Frontal cortex (tissue), 4 donors: ENCODE measurements at places on chromosomes 2 and 18. TPM values are rescaled to one million over a fixed set of nuclear protein-coding genes. Genes with fewer than 3 reads are reported as not detected.

ATP5F1A gene
- total RNA-seq, result 812 TPM

UGT1A8 gene
- not detected for total RNA-seq

CDK15 gene
- 0.82 TPM for total RNA-seq

SEPTIN10 gene
- 115 TPM for total RNA-seq

DUSP2 gene
- total RNA-seq, result 4.5 TPM

TP53I3 gene
- 15.5 TPM for total RNA-seq

CYP27A1 gene
- 2.9 TPM for total RNA-seq

PTPN2 gene
- 40.4 TPM for total RNA-seq

DQX1 gene
- not detected for total RNA-seq

MAP3K19 gene
- 0.41 TPM for total RNA-seq

LRP1B gene
- total RNA-seq, result 84.0 TPM

BABAM2 gene
- 14.7 TPM for total RNA-seq

C1GALT1C1L gene
- total RNA-seq, result under 0.01 TPM

ACOXL gene
- not detected for total RNA-seq

CLEC4F gene
- not detected for total RNA-seq

MREG gene
- 2.4 TPM for total RNA-seq

TMEFF2 gene
- 37.5 TPM for total RNA-seq

CD8B gene
- not detected for total RNA-seq

PARD6G gene
- 9.4 TPM for total RNA-seq

SERPINB10 gene
- total RNA-seq, result 0.41 TPM

RGPD4 gene
- total RNA-seq, result not detected

NR4A2 gene
- 15.1 TPM for total RNA-seq

CDH20 gene
- 6.9 TPM for total RNA-seq

MOCOS gene
- 0.41 TPM for total RNA-seq

POTEC gene
- total RNA-seq, result under 0.01 TPM

PFN4 gene
- total RNA-seq, result not detected

PCARE gene
- total RNA-seq, result not detected

PNO1 gene
- total RNA-seq, result 10.6 TPM

HNMT gene
- 64.0 TPM for total RNA-seq

DUSP28 gene
- 9.8 TPM for total RNA-seq

PLEKHB2 gene
- 114 TPM for total RNA-seq

HYCC2 gene
- total RNA-seq, result 55.0 TPM

THSD7B gene
- 13.9 TPM for total RNA-seq

SLC23A3 gene
- total RNA-seq, result under 0.01 TPM

CEBPZ gene
- 51.4 TPM for total RNA-seq

FBXO41 gene
- 20.0 TPM for total RNA-seq

FSIP2 gene
- total RNA-seq, result 2.0 TPM

MOGAT1 gene
- total RNA-seq, result not detected

RIT2 gene
- 29.3 TPM for total RNA-seq

B3GNT7 gene
- total RNA-seq, result 0.82 TPM

KCNIP3 gene
- total RNA-seq, result 4.9 TPM

KIAA2012 gene
- total RNA-seq, result 0.82 TPM

UPP2 gene
- 1.6 TPM for total RNA-seq

RPRM gene
- 154 TPM for total RNA-seq

INPP5D gene
- 1.6 TPM for total RNA-seq

GCG gene
- 0.41 TPM for total RNA-seq

CCL20 gene
- total RNA-seq, result not detected

CRYBA2 gene
- not detected for total RNA-seq

RFX8 gene
- 0.41 TPM for total RNA-seq

TTC31 gene
- 7.7 TPM for total RNA-seq

SOX11 gene
- total RNA-seq, result 345 TPM
